ENCODE measurements at places on chromosomes 3 and 15. TPM values are rescaled to one million over a fixed set of nuclear protein-coding genes. Genes with fewer than 3 reads are reported as not detected.

The ACTC1 gene
- not detected for total RNA-seq

The CCDC12 gene
- total RNA-seq = 8.5 TPM

DNA sequence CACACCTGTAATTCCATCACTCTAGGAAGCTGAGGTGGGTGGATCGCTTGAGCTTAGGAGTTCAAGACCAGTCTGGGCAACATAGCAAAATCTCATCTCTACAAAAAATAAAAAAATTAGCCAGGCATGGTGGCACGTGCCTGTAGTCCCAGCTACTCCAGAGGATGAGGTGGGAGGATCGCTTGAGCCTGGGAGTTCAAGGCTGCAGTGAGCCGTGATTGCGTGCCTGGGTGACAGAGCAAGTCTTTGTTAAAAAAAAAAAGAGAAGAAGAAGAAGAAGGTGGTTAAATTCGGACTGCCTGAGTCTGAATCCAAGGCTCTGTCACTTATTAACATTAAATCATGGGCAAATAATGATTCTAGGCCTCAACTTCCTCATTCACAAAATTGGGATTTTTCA is 51.0 kb downstream of the EOMES start:
- DNase-seq = no peak

DNA sequence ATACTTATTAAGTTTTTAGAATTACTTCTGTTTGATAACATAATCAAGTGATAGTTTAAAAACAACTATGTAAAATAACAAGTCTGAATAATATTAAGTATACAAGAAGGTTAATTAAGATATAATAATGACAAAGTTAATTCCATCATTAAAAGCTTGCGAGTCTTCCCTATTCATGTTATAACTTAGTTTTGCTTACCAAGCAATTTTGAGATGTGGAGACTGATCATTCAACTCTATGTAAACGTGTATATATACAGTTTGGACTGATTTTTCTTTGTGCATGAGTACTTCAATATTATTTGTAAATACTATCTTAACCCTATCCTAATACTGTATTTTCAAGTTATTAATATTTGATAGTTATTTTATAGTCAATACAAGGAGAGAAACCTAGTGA is 870.9 kb downstream of the GBE1 start:
- DNase-seq = no peak

GRCh38 chr15:33357845-33358244 is 47.1 kb downstream of the RYR3 start:
- DNase-seq = no peak

All from liver (tissue), 10 donors.